PC-9 (cell line): ENCODE measurements at places on chromosomes 4 and X. TPM values are rescaled to one million over a fixed set of nuclear protein-coding genes. Genes with fewer than 3 reads are reported as not detected.

The LAMP2 gene
- total RNA-seq: 92.4 and 123 TPM in 2 replicates

The FAM236C gene
- total RNA-seq: not detected in 2 replicates

GRCh38 chrX:136049608-136050007 lies 64.4 kb downstream of the SLC9A6 start:
- no peak overlapping the region for H3K4me3 ChIP-seq
- H3K4me1 ChIP-seq: 0 out of 2 replicates have a peak, but pooled peaks cover 6% of the 10 kb centered on the region
- H3K27me3 ChIP-seq: no peaks in the 10 kb centered on the region
- no peaks in the 10 kb centered on the region for H3K36me3 ChIP-seq
- no peak overlapping the region for H3K27ac ChIP-seq

- H3K4me3 ChIP-seq: no peak overlapping the region
- no peaks in the 10 kb centered on the region for H3K27me3 ChIP-seq
- H3K36me3 ChIP-seq: no peaks in the 10 kb centered on the region
- no peak overlapping the region for H3K27ac ChIP-seq
- DNase-seq: no peak
Measured at GRCh38 chrX:106401965-106402559, 209.7 kb upstream of the RADX start.

DNA sequence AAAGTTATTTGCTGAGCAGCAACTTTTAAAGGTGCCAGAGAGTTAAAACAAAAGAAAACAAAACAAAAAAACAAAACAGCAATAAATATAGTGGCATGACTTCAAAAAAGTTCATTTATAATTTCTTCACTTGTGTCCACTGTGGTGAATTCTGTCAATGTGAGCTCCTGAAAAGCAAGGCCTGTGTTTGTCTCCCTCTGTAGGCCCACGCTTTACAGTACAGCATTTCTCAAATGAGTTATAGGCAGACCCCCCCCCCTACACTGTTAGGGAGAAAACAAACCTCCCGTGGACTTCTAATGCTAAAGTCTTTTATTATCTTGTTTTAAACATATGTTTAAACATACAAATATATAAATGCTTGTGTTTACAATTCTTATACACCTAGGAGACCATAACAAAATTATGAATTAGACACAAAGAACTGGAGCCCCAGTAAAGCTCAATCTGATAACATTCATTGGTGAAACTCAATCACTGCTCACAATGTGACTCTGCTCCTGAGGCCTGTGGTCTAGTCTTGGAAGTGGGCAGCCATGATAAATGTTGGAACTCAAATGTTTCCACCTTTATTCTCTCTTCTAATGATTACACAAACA lies 47.0 kb upstream of the SCOC start:
- H3K4me3 ChIP-seq: no peak overlapping the region
- H3K27ac ChIP-seq: no peak overlapping the region
- no peaks in the 10 kb centered on the region for H3K4me1 ChIP-seq
- peak; percentile 25 for DNase-seq
- no peaks in the 10 kb centered on the region for H3K27me3 ChIP-seq
- H3K36me3 ChIP-seq: no peaks in the 10 kb centered on the region
